HS-27A (cell line): ENCODE measurements at places on chromosomes 3 and 15.

- DNase-seq, result no peak
Observed at GRCh38 chr15:93088200-93088980, 621 bp downstream of the RGMA start.

GRCh38 chr3:12273045-12273695 lies 15.7 kb upstream of the PPARG start:
- DNase-seq, result no peak

DNA sequence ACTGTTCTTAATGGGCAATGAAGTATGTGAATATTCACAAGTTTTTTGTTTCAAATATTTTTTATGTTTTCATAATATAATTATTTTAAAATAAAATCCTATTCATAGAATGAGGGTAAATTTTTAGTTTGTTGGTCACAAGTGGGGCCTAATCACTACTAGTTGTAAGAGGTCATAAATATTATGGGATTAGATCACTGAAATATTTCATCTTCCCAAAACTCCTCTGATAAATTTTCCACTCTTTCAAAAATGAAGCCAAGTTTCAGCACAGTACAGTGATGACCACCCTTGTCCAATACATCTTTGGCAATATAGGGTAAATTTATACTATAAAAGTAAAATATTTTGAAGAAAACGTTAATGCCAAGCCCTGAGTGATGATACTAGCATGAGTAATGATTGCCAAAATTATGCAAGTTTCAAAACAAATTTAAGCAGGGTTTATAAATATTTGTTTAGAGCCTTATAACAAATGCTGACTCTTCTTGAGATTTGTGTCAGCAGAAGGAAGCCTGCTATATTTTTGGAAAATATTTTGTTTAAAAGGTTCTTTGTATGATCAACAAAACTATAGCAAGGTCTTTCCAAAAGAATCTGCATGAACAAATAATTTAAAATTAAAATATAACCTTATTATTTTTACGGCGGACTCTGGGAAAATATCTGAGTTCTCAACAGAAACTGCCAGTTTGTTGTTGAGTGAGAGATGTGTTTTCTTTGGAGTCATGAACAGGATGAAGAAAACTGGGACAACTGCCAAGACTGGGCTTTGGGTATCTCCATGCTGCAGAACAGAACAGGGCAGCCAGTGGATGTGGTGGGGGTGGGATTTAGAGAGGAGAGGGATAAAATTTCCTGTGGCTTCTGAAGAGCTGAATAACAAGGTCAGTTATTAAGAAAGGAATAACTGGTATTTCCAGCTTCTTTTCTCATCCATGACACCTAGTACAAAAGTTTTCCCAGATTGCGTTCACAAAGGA lies 17.9 kb upstream of the TM4SF1 start:
- no peak for DNase-seq

GRCh38 chr3:126023390-126023789 lies 54.4 kb downstream of the ROPN1B start:
- DNase-seq, result no peak
